Stimulated activated CD4-positive, alpha-beta T cell treated with anti-CD3 and anti-CD28 coated beads, Interleukin-1b, Interleukin-23, amount 100 ng/mL, for 4 hours (primary cell): ENCODE measurements at places on chromosomes 7 and 10.

DNA sequence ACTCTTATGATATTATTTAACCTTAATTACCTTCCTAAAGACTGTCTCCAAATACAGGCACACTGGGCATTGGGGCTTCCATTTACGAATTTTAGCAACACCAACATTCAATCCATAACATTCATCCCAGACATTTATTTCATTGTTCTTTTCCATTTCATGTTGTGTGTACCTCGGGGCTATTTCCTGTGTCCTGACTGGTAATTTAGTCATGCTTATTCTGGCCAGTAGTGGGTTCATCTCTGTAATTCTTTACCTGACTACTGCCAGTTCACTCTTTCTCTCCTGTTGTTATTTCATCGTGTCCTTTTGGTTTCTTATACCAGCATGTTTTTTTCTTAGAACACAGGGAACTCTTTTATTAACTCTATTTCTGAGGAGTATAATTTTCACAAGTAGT is 225.7 kb downstream of the PLXDC2 start:
- DNase-seq = no peak

GRCh38 chr10:92851003-92851402 is 2.7 kb downstream of the EXOC6 start:
- no peak for DNase-seq

GRCh38 chr10:101363850-101364400 is 10.0 kb downstream of the BTRC start:
- no peak for DNase-seq

GRCh38 chr10:58265249-58265648 is 2.4 kb downstream of the IPMK start:
- DNase-seq = no peak

DNA sequence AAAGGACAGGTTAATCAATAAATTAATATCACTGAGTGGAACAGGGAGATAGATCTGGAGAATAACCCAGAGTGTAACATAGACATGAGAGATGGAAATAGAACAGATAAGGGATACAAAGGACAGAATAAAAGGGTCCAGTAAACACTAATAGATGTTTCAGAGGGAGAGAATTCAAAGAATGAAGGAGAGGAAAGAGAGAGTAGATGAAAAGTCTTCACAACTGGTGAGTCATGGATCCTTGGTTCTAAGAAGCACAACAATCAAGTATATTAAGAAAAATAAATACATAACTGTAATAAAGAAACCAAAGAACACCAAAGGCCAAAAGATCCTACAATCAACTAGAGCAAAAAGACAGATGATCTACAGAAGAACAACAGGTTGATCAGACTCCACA is 66.3 kb downstream of the BEND7 start:
- DNase-seq = no peak

GRCh38 chr10:131891929-131892805 is 8.6 kb upstream of the PPP2R2D start:
- DNase-seq = no peak

DNA sequence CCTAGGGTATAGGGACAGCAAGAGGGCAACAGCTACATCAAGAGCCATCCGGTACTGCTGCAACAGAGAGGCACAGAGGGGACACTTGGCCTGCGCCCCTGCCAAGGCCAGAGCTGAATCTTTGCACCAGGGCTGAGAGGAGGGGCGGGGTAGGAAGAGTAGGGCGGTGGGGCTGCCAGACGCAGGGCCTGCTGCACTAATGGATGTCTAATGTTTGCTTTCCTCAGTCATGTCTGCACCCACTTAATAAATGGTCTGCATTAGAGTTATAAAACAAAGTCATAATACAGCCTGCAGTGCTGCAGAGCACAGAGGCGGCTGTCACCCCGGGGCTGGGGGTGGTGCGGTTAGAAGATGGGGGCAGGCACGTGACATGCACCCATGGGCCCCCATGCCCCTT is 42.2 kb upstream of the SLC29A3 start:
- DNase-seq = no peak

DNA sequence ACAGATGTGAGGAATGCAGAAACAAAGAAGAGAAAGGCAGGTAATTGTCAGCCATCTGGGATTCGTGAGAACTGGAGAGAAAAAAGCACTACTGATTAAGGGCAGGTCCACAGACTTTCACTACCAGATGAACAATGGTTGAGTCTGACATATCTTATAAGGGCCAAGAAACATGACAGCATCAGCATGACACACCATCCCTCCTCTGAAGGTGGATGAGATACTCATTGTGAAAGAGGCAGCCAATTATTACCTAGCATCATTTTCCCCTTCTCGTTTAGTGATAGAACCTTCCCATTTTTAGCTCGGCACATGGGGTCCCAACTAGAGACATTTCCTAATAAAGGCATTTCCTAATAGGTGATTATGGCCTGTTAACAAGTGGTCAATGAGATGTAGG is 19.2 kb upstream of the MET start:
- DNase-seq = no peak

GRCh38 chr10:90381468-90381867 is 476.4 kb downstream of the HTR7 start:
- no peak for DNase-seq

GRCh38 chr7:23469961-23470250 is 385 bp downstream of the IGF2BP3 start:
- DNase-seq = no peak
